Activated CD8-positive, alpha-beta T cell treated with anti-CD3 and anti-CD28 coated beads, Interleukin-2, amount 10 ng/mL, durations not matched to agents 7 days and 5 days (primary cell): ENCODE measurements at places on chromosomes 13 and 19. TPM values are rescaled to one million over a fixed set of nuclear protein-coding genes. Genes with fewer than 3 reads are reported as not detected.

DNA sequence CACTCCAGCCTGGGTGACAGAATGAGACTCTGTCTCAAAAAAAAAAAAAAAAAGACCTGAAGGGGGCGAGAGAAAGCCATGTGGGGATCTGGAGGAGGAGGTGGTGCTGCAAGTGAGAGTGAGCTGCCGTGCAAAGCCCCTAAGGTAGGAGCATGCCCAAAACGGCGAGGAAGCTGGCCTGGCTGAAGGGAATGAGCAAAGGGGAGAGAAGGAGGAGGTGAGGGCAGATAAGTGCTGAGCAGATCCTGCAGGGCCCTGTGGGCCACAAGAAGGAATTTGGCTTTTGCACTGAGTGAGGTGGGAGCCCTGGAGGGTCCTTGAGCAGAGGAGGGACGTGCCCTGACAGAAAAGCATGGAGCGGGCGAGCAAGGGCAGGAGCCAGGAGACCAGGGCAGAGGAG lies 19.4 kb upstream of the ADGRE5 start:
- H3K36me3 ChIP-seq = no peaks in the 10 kb centered on the region
- H3K27ac ChIP-seq = peak overlapping the region; percentile 53

DNA sequence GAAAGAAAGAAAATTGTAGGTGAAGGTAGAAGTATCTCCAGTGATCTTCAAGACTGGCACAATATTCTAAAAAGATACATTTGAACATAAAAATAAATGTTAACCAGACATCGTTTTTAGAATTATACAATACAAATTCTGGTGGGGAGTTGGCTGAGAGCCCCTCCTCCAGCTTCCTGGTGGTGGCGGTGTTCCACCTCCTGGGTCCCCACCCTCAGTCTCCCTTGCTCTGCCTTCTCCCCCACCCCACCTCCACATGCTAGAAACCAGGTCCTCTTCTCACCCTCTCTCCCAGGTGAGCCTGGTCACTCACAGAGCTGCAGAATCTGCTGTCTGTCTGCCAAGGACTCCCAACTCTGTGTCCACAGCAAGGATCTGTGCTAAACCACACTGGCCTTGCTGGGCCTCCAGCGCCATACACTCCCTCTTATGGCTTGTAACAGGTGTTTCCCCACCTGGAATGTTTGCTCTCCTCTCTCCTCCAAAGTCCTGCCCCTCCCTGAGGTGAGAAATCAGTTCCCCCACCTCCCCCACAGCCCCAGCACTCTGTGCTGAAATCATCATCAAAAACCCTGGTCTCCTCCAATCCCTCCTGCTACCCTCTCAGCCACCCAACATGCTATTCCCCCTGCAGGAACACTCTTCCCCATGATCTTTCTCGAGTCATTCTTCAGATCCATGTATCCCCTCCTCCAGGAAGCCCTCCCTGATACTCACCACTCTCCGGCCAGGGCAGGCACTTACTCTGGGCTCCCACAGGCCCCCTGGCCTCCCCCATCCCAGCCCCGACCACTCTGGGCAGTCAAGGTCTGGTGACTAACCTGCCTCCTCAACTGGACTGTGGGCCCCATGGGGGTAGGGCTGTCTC lies 20.5 kb upstream of the CYP2S1 start:
- H3K27ac ChIP-seq = no peak overlapping the region
- no peak for DNase-seq
- H3K36me3 ChIP-seq = no peaks in the 10 kb centered on the region
- peaks cover 12% of the 10 kb centered on the region for H3K4me1 ChIP-seq
- H3K4me3 ChIP-seq = no peak overlapping the region

DNA sequence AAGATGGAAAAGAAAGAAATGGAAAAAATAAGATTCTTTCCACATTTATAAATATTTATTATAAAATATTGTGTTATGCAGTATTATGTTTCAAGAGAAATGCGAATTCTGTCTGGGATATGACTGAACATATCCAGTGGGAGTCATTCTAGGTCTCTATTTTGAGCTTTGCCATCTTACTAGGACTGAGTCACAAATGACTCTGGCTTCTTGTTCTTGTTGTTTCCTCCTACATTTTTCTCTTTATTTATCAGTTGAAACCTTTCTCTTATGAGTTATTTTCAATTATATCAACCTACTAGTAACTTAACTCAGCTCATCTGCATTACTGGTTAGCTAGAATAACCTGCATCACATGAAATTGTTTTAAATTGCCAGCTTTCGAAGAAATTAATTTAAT lies 1247.3 kb downstream of the SLITRK1 start:
- no peak overlapping the region for H3K4me3 ChIP-seq
- DNase-seq = no peak
- H3K27ac ChIP-seq = no peak overlapping the region
- no peaks in the 10 kb centered on the region for H3K36me3 ChIP-seq
- H3K4me1 ChIP-seq = no peaks in the 10 kb centered on the region

GRCh38 chr13:85316506-85317025 lies 482.7 kb downstream of the SLITRK6 start:
- H3K4me1 ChIP-seq = no peaks in the 10 kb centered on the region
- no peaks in the 10 kb centered on the region for H3K27me3 ChIP-seq
- H3K4me3 ChIP-seq = no peak overlapping the region

DNA sequence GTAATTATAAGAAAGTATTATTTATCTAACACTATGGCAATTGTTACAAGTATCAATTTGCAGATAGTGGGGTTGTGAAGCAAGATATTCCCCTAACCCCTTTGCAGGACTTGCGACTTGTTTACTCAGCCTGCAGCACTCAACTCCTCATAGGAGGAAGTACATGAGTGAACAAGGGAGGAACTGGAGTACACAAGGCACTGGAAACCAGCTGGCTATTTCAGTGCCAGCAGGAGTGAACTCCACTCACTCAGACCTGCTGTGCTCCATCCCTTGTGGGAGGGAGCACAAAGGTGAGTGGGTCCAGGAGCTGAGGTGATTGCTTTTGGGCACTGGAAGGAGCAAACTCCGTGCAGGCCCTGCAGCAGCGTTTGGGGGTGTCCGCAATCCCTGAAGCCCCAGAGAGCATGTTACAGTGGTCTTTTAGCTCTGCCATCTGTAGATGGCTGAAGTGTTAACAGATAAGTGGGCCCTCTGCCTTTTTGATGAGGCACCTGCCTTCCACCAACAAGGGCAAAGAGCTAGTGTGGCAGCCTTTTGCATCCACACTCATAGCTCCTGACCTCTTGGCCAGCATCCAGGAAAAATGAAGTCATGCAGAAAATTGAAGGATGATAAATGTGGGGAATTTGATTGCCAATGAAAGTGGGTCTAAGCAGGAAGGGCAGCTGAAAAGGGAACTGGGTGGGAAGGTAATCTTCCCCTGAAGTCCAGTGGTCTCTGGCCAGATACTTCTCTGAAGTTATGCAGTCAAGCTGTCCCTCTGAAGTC lies 802.2 kb upstream of the MIR17HG start:
- no peak overlapping the region for H3K4me3 ChIP-seq
- no peak overlapping the region for H3K27ac ChIP-seq
- no peaks in the 10 kb centered on the region for H3K36me3 ChIP-seq
- H3K27me3 ChIP-seq = no peaks in the 10 kb centered on the region
- no peak for DNase-seq
- no peaks in the 10 kb centered on the region for H3K4me1 ChIP-seq

- H3K27ac ChIP-seq = no peak overlapping the region
- no peak overlapping the region for H3K4me3 ChIP-seq
- H3K27me3 ChIP-seq = no peaks in the 10 kb centered on the region
- H3K36me3 ChIP-seq = peaks cover 22% of the 10 kb centered on the region
These were observed 3.8 kb downstream of the PROSER1 start for GRCh38 chr13:39034085-39034484.

DNA sequence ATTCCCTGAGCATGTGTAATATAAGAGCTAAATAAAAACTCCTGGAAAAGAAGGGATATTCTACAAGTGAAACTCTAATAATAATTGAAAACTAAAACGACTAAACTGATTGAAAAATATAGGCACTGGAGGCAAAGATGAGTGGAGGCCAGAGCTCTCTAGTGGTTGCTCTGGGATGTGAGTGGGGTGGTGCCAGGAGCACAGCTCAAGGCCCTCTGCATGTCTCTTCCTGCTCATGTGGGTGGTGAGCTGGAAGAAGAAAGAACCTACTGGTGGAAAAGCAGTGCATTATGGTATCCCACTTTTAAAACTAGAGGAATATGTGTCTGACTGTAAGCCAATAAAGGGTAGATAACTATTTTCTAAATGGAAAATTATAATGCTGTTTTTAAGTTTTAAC lies 15.8 kb upstream of the ARHGEF7 start:
- H3K36me3 ChIP-seq = peaks cover 5% of the 10 kb centered on the region
- no peak overlapping the region for H3K27ac ChIP-seq
- DNase-seq = no peak
- peaks cover 41% of the 10 kb centered on the region for H3K27me3 ChIP-seq

DNA sequence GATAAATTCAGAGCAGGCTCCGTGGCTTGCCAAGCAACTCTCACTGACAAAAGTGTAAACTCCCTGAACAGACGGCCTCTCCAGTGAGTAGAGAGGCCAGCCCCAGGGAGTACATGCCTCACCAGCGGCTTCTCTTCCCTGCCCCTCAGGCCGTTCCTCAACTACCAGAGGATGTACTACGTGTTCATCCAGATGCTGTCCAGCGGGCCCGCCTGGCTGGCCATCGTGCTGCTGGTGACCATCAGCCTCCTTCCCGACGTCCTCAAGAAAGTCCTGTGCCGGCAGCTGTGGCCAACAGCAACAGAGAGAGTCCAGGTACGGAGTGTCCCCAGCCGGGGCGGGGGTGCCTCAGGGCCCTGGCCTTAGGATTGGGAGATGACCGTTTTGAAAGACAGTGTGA lies 93.4 kb upstream of the MCF2L start:
- H3K27me3 ChIP-seq = no peaks in the 10 kb centered on the region
- H3K36me3 ChIP-seq = peaks cover 30% of the 10 kb centered on the region
- peaks cover 13% of the 10 kb centered on the region for H3K4me1 ChIP-seq
- no peak overlapping the region for H3K27ac ChIP-seq
- no peak for DNase-seq

- no peak for DNase-seq
- no peaks in the 10 kb centered on the region for H3K4me1 ChIP-seq
- no peak overlapping the region for H3K27ac ChIP-seq
- no peaks in the 10 kb centered on the region for H3K36me3 ChIP-seq
- no peaks in the 10 kb centered on the region for H3K27me3 ChIP-seq
These were observed 802.8 kb downstream of the DIAPH3 start for GRCh38 chr13:59360916-59361315.

GRCh38 chr13:79258489-79258888 lies 147.6 kb downstream of the RBM26 start:
- H3K4me3 ChIP-seq = no peak overlapping the region
- no peak overlapping the region for H3K27ac ChIP-seq
- H3K27me3 ChIP-seq = peaks cover 4% of the 10 kb centered on the region
- DNase-seq = no peak

- H3K27me3 ChIP-seq = peaks cover 27% of the 10 kb centered on the region
- H3K4me3 ChIP-seq = no peak overlapping the region
- peaks cover 10% of the 10 kb centered on the region for H3K4me1 ChIP-seq
- peaks cover 5% of the 10 kb centered on the region for H3K36me3 ChIP-seq
- no peak for DNase-seq
These were observed 8.6 kb upstream of the ZNF283 start for GRCh38 chr19:43818500-43818899.

- H3K36me3 ChIP-seq = no peaks in the 10 kb centered on the region
- DNase-seq = no peak
- H3K4me3 ChIP-seq = no peak overlapping the region
- peaks cover 16% of the 10 kb centered on the region for H3K4me1 ChIP-seq
These were observed 5.3 kb downstream of the DMKN start for GRCh38 chr19:35508129-35508528.

DNA sequence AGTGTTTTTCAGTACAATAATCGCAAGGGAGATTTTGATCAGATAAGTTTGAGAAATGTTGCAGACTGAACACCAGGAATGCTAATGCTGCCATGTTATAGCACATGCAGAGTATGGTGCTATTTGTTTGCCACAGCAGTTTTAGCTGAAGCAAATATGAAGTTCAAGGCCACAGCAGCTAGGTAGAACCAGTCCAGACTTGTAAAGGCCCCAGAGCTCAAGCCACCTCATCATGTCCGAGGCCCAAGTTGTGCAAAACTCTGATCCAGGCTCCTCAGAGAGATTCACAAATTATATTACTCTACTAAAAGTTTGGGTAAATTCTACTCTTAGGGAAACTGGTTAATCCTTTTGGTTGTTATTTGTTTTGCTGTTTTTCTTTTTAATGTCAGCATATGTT lies 2702.6 kb downstream of the PCDH9 start:
- H3K4me1 ChIP-seq = no peaks in the 10 kb centered on the region
- no peaks in the 10 kb centered on the region for H3K27me3 ChIP-seq
- H3K27ac ChIP-seq = no peak overlapping the region
- no peaks in the 10 kb centered on the region for H3K36me3 ChIP-seq

GRCh38 chr13:61734683-61735082 lies 319.0 kb upstream of the PCDH20 start:
- DNase-seq = no peak
- H3K4me3 ChIP-seq = no peak overlapping the region
- no peaks in the 10 kb centered on the region for H3K27me3 ChIP-seq
- no peak overlapping the region for H3K27ac ChIP-seq
- H3K36me3 ChIP-seq = no peaks in the 10 kb centered on the region

DNA sequence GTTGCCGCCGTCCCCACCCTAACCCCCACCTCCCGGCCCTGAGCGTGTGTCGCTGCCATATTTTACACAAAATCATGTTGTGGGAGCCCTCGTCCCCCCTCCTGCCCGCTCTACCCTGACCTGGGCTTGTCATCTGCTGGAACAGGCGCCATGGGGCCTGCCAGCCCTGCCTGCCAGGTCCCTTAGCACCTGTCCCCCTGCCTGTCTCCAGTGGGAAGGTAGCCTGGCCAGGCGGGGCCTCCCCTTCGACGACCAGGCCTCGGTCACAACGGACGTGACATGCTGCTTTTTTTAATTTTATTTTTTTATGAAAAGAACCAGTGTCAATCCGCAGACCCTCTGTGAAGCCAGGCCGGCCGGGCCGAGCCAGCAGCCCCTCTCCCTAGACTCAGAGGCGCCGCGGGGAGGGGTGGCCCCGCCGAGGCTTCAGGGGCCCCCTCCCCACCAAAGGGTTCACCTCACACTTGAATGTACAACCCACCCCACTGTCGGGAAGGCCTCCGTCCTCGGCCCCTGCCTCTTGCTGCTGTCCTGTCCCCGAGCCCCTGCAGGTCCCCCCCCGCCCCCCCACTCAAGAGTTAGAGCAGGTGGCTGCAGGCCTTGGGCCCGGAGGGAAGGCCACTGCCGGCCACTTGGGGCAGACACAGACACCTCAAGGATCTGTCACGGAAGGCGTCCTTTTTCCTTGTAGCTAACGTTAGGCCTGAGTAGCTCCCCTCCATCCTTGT lies 6.4 kb downstream of the YIPF2 start:
- no peak overlapping the region for H3K27ac ChIP-seq
- H3K4me1 ChIP-seq = peaks cover under 1% of the 10 kb centered on the region
- no peaks in the 10 kb centered on the region for H3K27me3 ChIP-seq
- no peak for DNase-seq

The IGFL1 gene
- not detected for total RNA-seq

The FCER2 gene
- total RNA-seq = 0.29 TPM

The ZNF709 gene
- total RNA-seq = 3.1 TPM

The CEACAM7 gene
- not detected for total RNA-seq

The RFPL4AL1 gene
- total RNA-seq = not detected

The KCNC3 gene
- total RNA-seq = 0.39 TPM

The ATP4B gene
- not detected for total RNA-seq

The KLK2 gene
- total RNA-seq = not detected

The PRR22 gene
- total RNA-seq = 5.7 TPM
